Myocyte (in vitro differentiated cells): ENCODE measurements at places on chromosomes 7 and 10. TPM values are rescaled to one million over a fixed set of nuclear protein-coding genes. Genes with fewer than 3 reads are reported as not detected.

DNA sequence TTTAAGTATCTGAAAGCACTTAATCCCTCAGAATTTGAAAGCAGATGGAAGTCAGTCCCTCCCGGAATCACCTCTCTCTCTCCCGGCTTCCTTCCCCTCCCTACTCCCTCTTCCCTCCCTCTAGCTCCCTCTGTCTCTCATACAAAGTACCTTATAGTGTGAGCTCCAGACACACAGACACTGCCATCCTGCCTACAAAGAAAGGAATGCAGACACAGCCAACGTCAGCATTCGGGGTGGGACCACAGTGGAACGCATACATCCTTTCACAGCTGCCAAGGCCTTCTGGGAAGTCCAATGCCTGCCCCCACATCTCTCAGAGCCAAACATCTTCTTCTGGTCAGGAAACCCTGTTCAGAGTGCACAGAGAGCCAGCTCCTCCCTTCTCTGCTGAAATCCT, 9.3 kb downstream of the NOD1 start:
- DNase-seq = peak; percentile 95

DNA sequence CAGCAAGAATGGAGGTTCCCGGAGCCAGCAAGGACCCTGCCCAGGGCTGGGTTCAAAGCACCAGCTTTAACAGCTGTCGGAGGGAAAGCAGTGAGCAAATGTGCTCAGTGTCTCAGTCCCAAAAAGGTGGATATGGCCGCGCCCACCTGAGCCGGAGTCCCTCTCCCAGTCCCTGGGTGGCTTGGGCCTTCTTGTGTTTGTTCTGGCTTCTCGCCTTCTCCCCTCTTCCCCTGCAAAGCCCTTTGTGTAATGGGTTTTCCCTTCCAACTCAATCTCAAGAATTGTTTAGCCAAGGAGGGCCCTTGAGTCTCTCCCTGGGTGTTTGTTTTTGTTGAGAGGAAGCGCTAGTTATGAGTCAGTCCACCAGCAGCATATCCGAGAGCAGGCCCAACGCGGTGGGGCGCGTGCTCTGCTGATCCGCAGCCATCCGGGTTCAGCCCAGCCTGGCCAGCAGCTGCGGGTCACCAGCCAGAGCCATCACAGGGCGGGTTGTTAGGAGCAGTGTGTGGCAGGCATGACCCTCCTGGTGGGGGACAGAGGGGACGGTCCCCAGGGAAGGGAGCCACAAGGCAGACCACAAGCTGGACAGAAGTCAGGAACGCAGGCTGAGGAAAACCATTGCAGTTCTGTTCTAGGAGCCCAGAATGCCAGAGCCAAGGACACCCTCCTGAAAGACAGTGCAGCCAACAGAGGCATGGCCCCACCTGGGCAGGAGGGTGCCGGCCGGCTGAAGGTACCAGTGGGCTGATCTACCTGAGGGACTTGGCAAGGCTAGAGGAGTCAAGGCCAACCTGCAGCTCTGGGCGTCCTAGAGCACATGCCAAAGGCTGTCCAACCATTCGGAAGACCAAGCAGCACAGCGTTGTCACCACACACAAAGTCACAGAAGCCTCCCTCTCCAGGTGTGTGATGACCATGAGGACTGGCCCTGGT, 21.3 kb downstream of the CALML3 start:
- peak; percentile 83 for DNase-seq

DNA sequence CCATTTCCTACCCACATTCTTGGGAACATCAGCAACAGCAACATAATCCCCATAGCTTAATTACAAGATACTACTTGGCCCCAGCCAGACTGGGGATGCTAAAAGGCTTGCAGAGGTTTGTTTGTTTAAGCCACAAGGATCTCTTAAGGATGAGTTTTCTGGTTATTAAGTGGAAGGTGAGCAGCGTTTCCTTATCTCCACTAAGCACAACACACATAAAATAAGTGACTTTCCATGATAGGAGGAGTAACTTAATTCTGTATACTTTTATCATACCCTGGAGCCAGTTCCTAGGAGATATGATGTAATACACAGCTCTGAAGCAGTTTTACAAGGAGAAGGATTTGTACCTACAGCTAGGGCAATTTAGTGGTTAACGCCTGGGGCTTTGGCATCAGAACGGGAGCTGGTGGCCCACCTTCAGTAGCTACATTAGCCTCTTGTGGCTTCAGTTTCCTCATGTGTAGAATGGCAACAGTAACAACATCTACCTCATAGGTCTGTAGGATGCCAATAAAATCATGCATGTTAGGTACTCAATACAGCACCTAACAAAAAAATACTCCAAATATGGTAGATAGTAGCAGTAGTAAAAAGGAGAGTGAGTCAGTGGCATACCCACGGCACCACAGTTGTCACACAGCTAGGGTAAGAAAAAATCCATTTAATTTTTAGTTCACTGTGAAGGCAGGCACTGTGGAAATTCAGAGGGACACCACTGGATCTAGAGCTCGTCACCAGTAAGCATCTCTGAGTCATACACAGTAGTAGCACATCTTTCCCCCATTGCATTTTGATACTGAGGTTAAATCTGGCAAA, 55.2 kb downstream of the DOCK4 start:
- peak; percentile 47 for DNase-seq

GRCh38 chr10:85067955-85068354, 739.6 kb downstream of the CCSER2 start:
- no peak for DNase-seq

DNA sequence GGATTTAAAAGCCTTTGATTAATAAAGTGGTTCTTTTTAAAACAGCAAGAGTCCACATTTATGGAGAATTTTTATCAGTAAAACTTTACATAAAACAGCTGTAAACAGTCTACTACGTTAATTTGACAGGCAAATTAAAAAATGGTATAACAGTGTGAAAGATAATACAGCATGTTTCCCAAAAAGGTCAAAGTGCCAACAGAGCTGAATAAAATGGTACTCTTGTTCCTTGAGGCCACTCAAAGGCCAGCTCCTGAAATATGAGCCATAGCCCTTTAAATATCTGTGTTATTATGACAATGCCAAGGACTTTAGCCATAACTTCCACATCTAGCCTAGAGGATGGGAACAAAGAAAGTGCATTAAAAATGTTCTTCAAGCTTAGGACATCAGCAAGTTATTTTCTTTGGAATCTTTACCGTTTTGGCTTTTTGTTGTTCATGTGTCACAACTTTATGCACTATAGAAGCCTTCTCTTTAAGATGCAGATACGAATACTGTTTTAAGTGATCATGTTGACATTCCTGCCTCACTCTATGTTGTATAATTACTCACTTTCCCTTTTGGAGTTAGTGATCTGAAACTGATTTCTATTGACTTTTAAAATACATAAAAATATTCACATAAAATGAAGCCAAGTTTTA, 165.6 kb downstream of the RNLS start:
- DNase-seq = peak; percentile 37

GRCh38 chr7:47988496-47989386, 9.3 kb upstream of the HUS1 start:
- no peak for DNase-seq

DNA sequence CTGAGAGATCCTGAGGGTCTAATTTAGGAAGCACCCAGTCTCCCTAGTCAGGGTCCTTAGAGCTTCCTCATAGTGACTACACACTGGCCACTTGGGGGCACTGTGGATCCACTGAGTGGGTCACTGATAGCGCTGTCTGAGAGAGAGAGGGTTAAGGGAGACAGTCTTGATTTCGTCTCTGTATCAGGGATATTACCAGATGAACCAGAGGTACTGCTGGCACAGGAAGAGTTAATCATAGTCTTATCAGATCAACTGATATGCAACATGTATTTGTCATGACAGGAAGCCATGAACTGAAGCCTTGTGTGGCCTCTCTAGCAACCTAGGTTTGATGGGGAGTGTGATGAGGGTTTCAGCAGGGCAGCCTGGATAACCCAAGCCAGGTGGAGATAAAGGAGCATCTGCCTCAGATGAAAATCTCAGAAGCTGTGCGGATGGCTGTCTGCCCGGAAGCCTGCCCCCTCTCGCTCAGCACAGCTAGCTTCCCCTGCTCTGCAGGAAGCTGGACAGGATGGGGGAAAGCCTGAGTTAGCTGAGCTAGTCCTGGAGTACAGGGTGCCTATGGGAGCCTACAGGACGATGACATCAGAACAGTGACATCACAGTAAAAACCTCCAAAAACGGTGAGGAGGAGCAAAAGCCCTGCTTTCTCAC, 214.0 kb upstream of the PRSS1 start:
- peak; percentile 96 for DNase-seq

- peak; percentile 21 for DNase-seq
Observed at GRCh38 chr10:111739125-111739873, 444.3 kb downstream of the GPAM start.

DNA sequence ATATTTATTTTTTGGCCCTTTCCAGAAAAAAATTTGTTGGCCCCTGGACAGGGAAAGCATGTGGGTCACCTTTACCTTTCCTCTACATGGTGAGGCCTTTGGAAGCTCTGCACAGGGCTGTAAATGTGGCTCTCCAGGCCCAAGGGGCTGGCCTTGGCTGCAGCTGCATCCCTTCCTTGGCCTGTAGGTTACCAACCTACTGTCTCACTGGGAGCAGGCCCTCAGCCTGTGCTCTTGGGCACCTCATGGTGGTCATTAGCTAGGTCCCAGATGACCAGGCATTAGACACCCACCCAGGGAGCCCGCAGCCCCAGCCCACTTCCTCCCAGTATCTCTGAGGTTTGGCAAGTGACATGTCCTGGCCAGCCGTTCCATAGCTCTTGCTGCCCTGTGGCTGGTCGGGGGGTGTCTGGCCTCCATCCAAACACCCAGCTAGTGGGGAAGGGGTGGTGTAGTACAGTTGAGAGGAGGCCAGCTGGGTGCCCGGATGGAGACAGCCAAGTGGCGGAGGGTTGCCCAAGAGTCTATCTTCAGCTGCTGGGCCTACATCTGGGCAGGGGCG, 7.1 kb upstream of the CPA5 start:
- no peak for DNase-seq

- DNase-seq = no peak
Observed at GRCh38 chr10:91797048-91797690, 1.1 kb upstream of the TNKS2 start.

GRCh38 chr7:139946533-139946932, 116.2 kb downstream of the PARP12 start:
- DNase-seq = no peak

CPN1 gene
- total RNA-seq = not detected in 2 replicates

TMEM273 gene
- 0.32 TPM in 1 of 2 replicates, not detected in the other for total RNA-seq

TMEM130 gene
- 0.05 TPM in 1 of 2 replicates, not detected in the other for total RNA-seq

ZNF117 gene
- total RNA-seq = 12.9 and 13.5 TPM in 2 replicates

HOXA10 gene
- 14.6 and 15.1 TPM in 2 replicates for total RNA-seq

STAG3 gene
- total RNA-seq = 0.31 TPM in 1 of 2 replicates, not detected in the other

ANKRD22 gene
- total RNA-seq = 0.13 and 0.16 TPM in 2 replicates

NACAD gene
- 1.2 and 1.6 TPM in 2 replicates for total RNA-seq
